ENCODE measurements at places on chromosomes 16 and 17.
A peak's percentile ranks its signal among the peaks of the same experiment; 100 is the strongest.

GRCh38 chr16:57920880-57921229 is 50.1 kb downstream of the CNGB1 start:
- DNase-seq, result no peak

DNA sequence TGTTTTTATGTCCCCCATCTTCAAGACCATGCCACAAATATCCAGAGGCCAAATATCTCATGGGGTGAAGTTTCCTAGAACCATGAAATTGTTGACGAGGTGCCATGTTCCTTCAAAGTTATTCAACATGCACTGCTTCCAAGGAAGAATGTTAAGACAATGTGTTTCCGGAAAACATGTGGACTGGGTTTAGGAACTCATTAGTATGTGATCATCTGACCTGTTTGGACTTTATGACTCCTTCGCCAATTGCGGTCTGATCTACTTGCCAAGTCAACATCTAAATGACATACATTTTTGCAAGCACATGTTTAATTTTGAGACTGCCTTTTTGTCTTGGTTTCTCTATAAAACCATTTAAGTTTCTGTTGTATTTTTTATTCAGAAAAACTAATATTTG is 234.8 kb downstream of the MAF start:
- DNase-seq, result no peak

- DNase-seq, result no peak
Measured at GRCh38 chr16:66254751-66255150, 111.7 kb upstream of the CDH5 start.

GRCh38 chr17:75260641-75261335 is 618 bp downstream of the GGA3 start:
- peak; percentile 56 for DNase-seq

- no peak for DNase-seq
Measured at GRCh38 chr16:80463326-80463725, 77.5 kb upstream of the DYNLRB2 start.

DNA sequence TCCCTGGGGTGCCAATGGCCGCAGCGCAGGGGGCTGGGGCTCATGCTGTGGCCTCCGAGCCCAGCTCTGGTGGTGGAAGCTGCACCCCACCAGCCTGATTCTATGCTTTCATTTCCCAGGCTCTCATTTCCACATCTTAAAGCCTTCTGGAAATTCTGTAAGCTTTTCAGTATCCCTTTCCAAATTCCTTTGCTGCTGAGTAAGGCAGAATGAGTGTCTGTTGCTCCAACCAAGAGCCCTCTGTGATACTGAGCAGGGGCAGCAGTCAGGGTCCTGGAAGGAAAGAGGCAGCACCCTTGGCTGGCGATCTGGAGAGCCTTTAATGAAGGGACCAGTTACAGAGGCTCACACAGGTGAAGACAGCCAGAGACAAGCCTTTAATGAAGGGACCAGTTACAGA is 79.5 kb upstream of the FOXF1 start:
- DNase-seq, result no peak

DNA sequence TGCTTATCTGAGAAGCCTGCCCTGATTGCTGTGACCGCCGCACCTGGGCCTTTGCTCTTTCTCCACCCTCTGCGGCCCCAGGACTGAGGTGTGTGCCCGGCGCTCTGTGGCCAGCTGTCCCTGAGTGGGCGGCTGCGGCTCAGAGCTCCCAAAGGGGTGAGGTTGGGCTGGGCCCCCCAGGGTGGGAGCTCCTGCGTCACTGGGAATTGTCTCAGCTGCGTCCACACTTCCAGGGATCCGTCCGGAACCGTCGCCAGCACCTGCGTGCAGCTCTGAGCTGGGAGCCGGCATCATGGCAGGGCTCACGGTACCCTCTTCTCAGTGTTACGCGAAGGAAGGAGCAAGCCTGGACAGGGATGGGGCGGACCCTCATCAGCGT is 24.3 kb downstream of the ZNF469 start:
- DNase-seq, result no peak

GRCh38 chr16:28155293-28155692 is 56.5 kb downstream of the XPO6 start:
- DNase-seq, result no peak

GRCh38 chr17:80389011-80389995 is 25.7 kb upstream of the ENDOV start:
- no peak for DNase-seq

- no peak for DNase-seq
Measured at GRCh38 chr17:80774146-80774545, 217.5 kb upstream of the CHMP6 start.

DNA sequence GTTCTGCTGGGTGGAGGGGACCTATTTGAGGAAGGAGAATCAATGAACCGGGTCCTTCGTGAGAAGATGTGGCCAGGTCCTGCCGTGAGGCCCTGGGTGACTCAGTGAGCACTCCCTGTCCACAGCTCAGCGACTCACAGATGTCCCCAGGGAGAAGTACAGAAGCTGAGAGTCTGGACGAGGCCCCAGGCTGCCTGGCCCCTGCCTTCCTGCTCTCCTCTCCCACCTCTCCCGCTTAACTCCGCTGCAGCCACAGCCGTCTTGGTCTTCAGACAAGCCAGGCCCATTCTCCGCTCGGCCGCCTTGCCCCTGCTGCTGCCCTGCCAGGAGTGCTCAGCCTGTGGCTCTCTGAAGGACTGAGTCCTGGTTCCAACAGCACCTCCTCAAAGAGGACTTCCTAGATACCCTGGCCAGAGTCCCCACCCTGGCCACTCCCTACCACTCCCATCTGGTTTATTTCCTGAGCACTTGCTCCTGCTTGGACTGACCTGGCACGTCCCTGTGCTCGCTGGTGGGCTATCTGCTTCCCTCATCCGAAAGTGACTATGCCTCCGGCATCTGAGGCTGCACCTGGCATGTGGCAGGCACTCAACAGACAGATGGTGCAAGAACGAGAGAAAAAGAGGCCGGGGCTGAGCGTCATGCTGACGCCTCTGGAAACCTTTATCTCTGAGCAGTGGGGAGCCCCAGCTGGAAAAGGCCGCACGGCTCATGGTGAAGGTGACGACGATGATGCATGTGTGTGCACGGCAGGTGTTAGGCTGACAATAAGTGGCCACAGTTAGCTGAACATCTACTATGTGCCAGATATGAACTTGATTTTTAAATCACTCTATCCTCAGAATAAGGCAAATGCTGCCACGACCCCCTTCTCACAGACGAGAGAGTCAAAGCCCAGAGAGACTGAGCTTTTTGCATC is 9.2 kb upstream of the TNFRSF13B start:
- DNase-seq, result no peak

DNA sequence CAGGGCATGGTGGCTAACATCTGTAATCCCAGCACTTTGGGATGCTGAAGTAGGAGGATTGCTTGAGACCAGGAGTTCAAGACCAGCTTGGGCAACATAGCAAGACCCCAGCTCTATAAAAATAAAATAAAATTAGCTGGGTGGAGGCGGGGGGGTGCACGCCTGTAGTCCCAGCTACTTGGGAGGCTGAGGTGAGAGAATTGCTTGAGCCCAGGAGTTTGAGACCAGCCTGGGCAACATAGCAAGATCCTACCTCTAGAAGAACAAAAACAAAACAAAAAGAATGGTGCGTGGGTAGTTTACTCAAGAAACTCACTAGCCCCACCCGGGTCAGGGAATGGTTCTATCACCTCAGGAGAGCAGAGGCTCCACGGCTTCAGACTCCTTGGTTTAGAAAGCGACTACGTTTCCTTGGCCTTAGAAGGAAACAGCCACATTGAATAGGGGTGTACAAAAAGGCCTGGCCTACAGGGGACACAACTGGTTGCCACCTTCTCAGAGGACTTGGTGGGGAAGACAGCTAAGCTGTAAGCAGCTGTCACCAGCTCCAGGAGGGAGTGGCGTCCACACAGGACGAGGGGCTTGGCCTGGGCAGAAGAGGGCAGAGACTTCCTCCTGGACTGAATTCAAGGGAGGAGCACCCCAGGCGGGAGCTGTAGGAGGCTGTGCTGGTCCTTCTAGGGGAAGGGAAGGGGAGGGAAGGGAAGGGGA is 716 bp downstream of the TK1 start:
- no peak for DNase-seq

GRCh38 chr17:73138541-73139138 is 26.2 kb upstream of the SSTR2 start:
- no peak for DNase-seq

DNA sequence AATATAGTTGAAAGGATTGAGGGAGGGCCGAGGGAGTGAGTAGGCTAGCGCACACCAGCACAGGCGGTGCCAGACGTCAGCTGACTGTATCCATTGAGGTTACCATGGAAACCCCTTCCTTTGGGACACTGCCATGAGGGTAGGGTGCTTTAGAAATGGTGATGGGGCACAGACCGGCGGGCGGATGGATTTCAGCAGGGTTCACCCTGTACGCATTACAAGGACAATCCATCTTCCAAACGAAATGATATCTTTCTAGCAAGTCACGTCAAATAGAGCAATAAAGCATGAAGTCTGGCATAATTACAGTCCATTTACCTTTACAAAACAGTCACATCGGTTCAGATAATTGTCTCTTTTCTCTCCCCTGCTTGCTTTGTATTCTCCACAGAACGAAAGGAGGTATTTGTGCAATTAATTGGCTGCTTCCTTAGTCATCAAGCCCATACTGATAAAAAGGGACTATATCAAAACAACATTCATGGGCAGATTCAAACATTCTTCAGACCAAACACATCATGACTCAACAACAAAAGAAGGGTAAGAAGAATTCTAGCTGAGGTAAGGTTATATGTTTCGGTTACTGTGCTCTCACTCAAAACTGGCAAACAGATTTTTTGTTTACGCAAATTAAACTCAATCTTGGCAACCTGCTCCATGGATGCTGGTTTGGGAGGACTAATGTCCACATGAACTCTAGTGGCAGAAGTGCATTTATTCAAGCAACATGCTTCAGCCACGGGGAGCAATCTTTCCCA is 140.6 kb downstream of the CDK5R1 start:
- no peak for DNase-seq

DNA sequence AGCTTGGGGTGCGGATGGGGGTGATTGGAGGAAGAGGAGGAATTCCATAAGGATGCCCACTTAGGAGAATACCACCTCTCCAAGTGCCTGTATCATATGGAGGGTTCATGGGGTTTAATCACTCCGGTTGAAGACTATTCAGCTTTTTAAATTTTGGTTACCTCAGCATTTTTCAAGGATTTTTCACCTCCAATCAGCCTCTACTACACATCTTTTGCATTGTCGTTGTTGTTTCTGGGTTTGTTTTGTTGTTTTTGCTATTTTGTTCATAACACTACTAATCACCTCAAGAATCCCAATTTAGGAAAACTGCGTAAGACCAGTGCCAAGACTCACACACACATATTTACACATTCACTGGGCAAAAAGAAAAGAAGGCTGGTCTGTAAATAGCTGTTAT is 619.5 kb upstream of the CDH5 start:
- no peak for DNase-seq

GRCh38 chr17:4497101-4497824 is 1.4 kb upstream of the SPNS2 start:
- DNase-seq, result no peak

- DNase-seq, result no peak
Measured at GRCh38 chr16:1746693-1747195, 24.6 kb downstream of the NME3 start.

- DNase-seq, result no peak
Measured at GRCh38 chr16:27441276-27441675, 39.3 kb downstream of the IL21R start.

- no peak for DNase-seq
Measured at GRCh38 chr17:16328997-16329396, 24.3 kb downstream of the CENPV start.

GRCh38 chr17:30472238-30472890 is 4.8 kb upstream of the GOSR1 start:
- DNase-seq, result no peak

DNA sequence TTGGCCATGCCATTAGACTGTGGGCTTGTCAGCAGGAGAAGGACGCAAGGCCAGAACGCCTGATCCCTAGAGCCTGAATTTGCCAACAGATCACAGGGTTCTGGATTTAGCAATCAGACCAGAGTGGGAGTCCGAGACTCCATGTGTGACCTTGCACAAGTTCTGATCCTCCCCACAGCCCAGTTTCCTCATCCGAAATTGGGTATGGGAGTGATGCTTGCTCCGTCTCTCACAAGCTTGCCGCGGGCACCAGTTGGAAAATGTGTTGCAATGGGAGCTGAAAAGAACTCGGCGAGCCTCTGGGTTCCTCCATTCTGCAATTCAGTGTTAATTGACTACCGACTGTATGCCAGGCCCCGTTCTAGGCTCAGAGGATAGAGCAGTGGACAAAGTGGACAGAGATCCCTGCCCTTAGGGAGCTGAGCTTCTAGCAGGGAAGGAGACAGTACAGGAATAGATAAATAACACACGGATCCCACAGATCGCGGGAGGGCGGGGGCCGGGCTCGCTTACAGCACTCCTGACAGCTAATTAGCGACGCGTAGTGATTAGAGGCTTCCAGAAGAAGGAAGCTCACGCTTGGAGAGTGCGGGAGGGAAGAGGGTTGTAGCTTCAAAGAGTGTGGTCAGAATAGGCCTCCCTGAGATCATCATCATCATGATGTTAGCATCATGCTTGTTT is 150.4 kb upstream of the CIBAR2 start:
- DNase-seq, result no peak

DNA sequence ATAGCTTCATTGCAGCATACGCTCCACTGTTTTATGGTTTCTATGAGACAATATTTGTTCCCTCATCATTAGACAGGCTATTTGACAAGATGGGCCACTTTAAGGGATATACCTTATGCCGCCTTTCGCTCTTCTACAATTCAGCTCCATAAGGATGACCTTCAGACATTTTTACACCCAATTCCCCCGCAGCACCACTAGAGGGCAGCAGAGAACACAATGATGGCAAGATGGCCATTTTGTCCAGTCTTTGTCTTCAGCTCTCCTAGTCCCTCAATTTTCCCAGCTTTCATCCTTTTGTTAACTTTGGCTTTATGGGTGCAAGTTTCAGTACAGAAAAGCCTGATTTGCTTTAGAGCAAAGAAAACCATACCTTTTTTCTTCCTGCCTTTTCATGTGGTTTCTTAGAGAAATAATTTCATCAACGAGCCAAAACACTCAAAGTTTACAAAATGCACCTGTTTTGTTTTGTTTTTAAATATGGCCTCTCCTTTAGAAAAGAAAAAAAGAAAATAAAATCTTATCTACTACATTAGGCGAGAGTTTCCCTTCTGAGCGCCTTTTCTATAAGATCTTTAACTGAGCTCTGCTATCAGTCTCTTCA is 355.3 kb downstream of the TOX3 start:
- peak; percentile 30 for DNase-seq

DNA sequence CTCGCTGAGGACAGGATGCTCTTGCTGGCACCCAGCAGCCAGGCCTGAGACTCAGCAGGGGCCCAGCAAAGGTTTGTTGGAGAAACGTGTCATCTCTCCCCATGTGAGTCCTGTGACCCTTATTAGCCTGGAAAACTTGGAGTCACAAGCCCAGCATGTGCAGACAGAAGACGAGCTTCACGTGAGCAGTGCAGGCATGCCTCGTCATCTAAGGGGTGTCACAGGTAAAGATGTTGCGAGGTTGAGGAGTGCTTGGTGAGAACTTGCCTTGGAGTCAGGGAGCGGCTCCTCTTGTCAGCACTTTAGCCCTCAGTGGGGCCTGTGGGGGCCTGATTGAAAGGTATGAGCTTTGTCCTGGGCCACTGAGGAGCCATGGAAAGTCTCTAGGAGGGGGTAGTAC is 2.1 kb upstream of the CTRL start:
- no peak for DNase-seq
